Fibroblast of pulmonary artery (primary cell): ENCODE measurements at places on chromosomes 12 and 14.

DNA sequence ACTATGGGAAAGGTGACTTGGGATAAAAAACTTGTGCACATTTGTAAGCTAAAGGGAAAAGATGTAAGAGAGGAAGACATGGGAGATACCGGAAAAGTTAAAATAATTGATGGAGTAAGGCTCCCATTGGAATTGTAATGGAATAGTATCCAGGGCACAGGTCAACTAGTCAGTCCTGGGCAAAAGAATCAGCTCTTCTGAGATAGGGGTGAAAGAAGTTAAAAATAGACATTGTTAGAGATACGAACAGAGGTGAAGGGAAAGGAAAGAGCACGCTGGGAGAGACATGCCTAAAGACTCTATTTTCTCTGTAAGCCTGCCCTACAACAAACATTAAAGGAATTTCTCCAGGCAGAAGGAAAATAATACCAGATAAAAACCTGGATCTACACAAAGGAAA is 101.6 kb downstream of the SLC41A2 start:
- no peak for DNase-seq

GRCh38 chr12:122999196-122999946 is 18.9 kb downstream of the ARL6IP4 start:
- DNase-seq: no peak

DNA sequence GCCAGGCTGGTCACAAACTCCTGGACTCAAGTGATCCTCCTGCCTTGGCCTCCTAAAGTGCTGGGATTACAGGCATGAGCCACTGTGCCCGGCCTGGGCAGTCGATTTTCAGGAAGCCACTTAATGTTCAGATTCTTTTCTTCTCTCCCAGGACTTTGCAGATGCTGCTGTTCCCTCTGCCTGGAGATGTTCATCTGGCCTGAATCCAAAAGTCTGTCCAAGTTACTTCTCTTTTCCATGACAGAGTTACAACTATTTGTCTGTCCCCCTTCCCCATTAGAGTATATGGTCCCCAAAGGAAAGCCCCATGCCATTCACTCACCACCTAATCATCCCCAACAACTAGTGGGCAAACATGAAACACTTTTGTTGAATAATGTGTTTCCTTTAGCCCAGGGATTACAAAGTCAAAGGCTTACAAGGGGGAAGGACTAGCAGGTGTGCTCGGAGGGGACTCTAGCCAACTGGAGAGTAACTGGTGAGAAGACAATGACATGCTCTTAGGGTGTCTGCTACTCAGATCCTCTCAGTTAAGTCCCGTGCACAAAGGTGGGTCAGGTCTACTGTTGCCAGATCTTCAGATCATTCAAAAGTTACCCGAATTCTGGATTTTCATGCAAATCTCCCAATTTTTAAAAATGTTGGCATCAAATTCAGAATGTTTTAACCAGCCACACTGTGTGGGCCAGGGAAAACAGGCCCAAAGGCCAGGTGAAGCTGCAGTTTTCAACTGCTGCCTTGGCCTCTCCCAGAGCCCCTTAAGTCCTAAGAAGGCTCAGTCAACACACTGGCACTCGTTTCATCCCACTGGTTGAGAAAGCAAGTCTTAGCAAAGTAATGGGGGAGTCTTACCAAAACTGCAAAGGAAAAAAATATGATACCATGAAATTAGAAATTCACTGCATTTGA is 29.6 kb downstream of the NUDT4 start:
- no peak for DNase-seq

DNA sequence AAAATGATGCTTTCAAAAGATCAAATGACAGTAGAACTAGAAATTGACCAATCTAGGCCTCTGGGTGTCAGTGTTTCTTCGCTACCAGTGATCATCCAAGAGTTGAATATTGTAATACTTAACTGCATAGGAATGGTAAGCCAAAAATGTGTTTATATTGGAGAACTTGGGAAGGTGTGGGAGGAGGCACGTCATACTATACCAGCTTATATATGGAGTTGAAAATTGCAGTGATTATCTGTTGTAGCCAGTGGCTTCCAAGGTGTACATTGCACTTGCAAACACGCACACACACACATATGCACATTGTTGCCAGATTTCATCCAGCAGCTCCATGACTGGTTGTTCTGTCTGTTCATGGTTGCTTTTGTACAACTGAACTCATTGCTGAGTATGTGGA is 36.1 kb downstream of the EID3 start:
- no peak for DNase-seq

GRCh38 chr12:19065871-19066270 is 63.7 kb upstream of the PLEKHA5 start:
- DNase-seq: no peak

GRCh38 chr14:67619446-67620216 is at the start of gene ARG2:
TSS of gene ARG2 (plus strand) at chr14:67619920. CDS start at chr14:67619978, 58 bp downstream.
- DNase-seq: peak; percentile 95

GRCh38 chr14:24834956-24835355 is 201.0 kb upstream of the GZMB start:
- DNase-seq: no peak

- no peak for DNase-seq
Observed at GRCh38 chr12:65853489-65854157, 29.3 kb downstream of the HMGA2 start.

GRCh38 chr14:86038387-86039042 is 508.6 kb downstream of the FLRT2 start:
- DNase-seq: peak; percentile 76

GRCh38 chr12:54585243-54585642 is 3.2 kb downstream of the PPP1R1A start:
- no peak for DNase-seq

DNA sequence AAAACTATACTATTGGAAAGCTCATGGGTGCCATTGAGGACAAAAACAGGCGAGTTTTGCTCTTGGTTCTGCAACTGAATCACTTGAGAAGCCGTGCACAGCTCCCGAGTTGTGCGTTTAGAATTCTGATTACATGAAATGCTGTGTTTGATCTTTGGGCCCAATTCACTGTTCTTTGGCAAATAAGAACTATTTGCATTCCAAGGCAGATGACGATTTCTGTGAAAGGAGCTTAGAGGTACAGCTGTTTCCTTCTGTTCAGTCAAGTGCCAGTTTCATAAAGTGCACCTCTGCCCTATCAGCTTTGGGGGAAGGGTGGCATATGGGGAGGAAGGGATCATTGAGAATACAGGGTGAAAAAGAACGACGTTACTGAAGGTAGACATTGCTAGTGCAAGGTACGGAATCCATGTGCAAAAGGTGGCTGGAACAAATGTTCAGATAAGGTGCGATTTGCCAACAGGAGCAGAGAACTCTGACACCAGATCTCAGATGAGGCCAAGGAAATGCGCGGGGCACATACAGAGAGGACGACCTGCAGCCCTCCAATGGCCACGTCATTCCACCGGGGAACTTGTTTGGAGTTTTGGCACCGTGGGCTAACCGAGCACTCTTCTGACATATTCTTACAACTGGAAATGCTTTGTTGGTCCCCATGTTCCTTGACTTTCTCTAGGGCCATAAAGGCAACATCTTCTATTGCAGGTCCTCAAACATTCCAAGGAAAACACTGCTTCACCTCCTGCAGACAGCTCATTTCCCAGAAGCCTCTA is 30.1 kb downstream of the TCHP start:
- DNase-seq: no peak

- peak; percentile 24 for DNase-seq
Observed at GRCh38 chr14:38108681-38109080, 99.0 kb upstream of the SSTR1 start.

- DNase-seq: no peak
Observed at GRCh38 chr12:1161197-1161596, 170.2 kb downstream of the ERC1 start.

- DNase-seq: no peak
Observed at GRCh38 chr12:53483225-53483978, 15.9 kb downstream of the MAP3K12 start.

GRCh38 chr14:62939970-62940369 is 105.3 kb downstream of the KCNH5 start:
- DNase-seq: no peak

DNA sequence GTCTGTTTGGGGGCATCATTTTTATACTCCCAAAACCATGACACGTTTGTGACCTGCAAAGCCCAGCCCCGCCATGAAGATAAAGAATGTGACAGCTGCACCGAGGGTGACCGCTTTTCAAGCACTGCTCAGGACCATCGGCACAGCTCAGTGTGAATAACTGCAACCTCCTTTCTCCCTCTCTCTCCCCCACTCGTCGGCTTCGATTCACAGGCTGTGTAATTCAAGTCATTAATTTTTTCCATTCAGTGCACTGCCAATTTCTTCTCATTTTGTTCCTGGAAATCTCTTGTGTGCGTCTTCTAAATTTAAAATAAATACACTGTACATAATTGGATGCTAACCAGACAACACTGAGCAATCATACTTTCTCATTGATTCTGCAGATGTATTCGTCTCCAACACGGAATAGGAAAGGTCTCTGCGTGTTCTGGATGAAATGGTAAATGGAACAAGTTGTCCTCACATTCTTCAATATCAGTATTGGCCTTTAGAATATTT is 260.8 kb downstream of the TTC8 start:
- DNase-seq: no peak
